ENCODE measurements at places on chromosomes 4 and X. TPM values are rescaled to one million over a fixed set of nuclear protein-coding genes. Genes with fewer than 3 reads are reported as not detected.

The MAGEC1 gene
- total RNA-seq, result not detected

The FOXP3 gene
- total RNA-seq, result not detected

The CYLC1 gene
- total RNA-seq, result not detected

- H3K27me3 ChIP-seq, result no peaks in the 10 kb centered on the region
- DNase-seq, result no peak
- H3K27ac ChIP-seq, result no peak overlapping the region
- H3K4me3 ChIP-seq, result no peak overlapping the region
- no peaks in the 10 kb centered on the region for H3K4me1 ChIP-seq
These were observed 59.8 kb upstream of the LGI2 start for GRCh38 chr4:25090516-25090915.

GRCh38 chr4:115851918-115852766 lies 738.7 kb upstream of the NDST4 start:
- no peaks in the 10 kb centered on the region for H3K36me3 ChIP-seq
- peak; percentile 73 for DNase-seq
- H3K27ac ChIP-seq, result no peak overlapping the region
- H3K27me3 ChIP-seq, result no peaks in the 10 kb centered on the region
- no peak overlapping the region for H3K4me3 ChIP-seq

GRCh38 chrX:153361781-153362397 lies 27.9 kb downstream of the ZNF275 start:
- no peak for DNase-seq
- H3K4me1 ChIP-seq, result peaks cover 8% of the 10 kb centered on the region
- H3K27me3 ChIP-seq, result no peaks in the 10 kb centered on the region
- H3K27ac ChIP-seq, result no peak overlapping the region
- no peaks in the 10 kb centered on the region for H3K36me3 ChIP-seq
- H3K4me3 ChIP-seq, result no peak overlapping the region

- no peaks in the 10 kb centered on the region for H3K36me3 ChIP-seq
- no peak overlapping the region for H3K27ac ChIP-seq
- H3K4me1 ChIP-seq, result peaks cover 13% of the 10 kb centered on the region
- no peaks in the 10 kb centered on the region for H3K27me3 ChIP-seq
These were observed 3.3 kb upstream of the HMGB2 start for GRCh38 chr4:173337463-173337862.

DNA sequence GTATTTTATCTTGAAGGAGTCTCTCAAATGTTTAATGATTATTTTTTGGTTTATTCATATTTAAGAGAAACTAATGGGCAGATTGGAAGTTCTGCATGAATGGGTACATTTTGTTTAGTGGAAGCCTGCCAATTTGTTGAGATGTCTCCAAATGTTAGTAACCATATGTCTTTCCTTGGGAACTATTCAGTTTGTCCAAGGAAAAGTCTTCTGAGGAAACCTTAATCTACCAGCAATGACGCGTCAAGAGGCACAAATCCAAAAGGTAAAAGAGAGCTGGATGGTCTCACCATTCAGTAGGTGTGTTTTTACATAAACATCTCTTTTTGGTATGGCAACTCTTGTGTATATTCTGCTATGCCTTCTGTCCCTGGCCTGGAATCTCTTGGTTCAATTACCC lies 37.4 kb upstream of the NDST3 start:
- H3K27ac ChIP-seq, result no peak overlapping the region
- DNase-seq, result no peak
- no peaks in the 10 kb centered on the region for H3K27me3 ChIP-seq
- H3K36me3 ChIP-seq, result no peaks in the 10 kb centered on the region
- no peaks in the 10 kb centered on the region for H3K4me1 ChIP-seq
- no peak overlapping the region for H3K4me3 ChIP-seq

- no peak for DNase-seq
- H3K4me1 ChIP-seq, result peaks cover 13% of the 10 kb centered on the region
- no peaks in the 10 kb centered on the region for H3K36me3 ChIP-seq
- H3K27me3 ChIP-seq, result no peaks in the 10 kb centered on the region
These were observed 5.5 kb downstream of the GSTCD start for GRCh38 chr4:105714071-105714521.

DNA sequence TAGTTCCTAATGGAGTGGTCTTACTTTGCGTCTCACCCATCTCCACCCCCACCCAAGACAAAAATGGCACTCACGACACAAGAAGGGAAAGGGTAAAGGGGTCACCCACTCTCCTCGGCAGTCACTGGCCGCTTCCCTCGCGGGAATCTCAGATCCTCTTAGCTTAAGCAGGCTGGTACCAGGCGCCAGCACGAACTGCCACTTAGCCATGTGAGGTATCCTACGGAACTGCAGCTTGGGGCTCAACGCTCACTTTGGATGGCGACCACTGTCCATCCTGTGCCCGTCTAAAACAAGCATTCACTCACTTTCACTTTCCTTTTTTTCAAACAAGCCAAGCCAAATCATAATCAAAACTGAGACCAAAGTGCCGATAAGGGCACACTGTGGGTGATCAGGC lies 14.6 kb upstream of the MAGIX start:
- DNase-seq, result no peak
- no peaks in the 10 kb centered on the region for H3K27me3 ChIP-seq
- H3K4me1 ChIP-seq, result peaks cover 18% of the 10 kb centered on the region
- H3K36me3 ChIP-seq, result no peaks in the 10 kb centered on the region
- no peak overlapping the region for H3K4me3 ChIP-seq

GRCh38 chrX:119507206-119507605 lies 39.0 kb downstream of the SLC25A5 start:
- no peak overlapping the region for H3K4me3 ChIP-seq
- H3K36me3 ChIP-seq, result no peaks in the 10 kb centered on the region

All from body of pancreas (tissue), 4 donors.